ENCODE measurements at places on chromosomes 12 and 14. TPM values are rescaled to one million over a fixed set of nuclear protein-coding genes. Genes with fewer than 3 reads are reported as not detected.

Gene ST8SIA1
- 4.0 TPM for total RNA-seq

Gene HOXC12
- not detected for total RNA-seq

Gene KRT74
- not detected for total RNA-seq

Gene FGD4
- total RNA-seq = 7.1 TPM

Gene SLC5A8
- total RNA-seq = not detected

Gene RNASE13
- total RNA-seq = not detected

Gene PLEKHD1
- not detected for total RNA-seq

Gene MAP1LC3B2
- 0.24 TPM for total RNA-seq

Gene CDKN3
- total RNA-seq = 17.5 TPM

Gene FOXM1
- 4.2 TPM for total RNA-seq

Gene ACSS3
- 10.2 TPM for total RNA-seq

Gene TSPAN9
- total RNA-seq = 22.4 TPM

Gene C12orf56
- total RNA-seq = not detected

Gene BTBD7
- total RNA-seq = 21.5 TPM

Gene RIN3
- total RNA-seq = 6.1 TPM

Gene ANKS1B
- total RNA-seq = 10.9 TPM

Gene ARHGAP9
- not detected for total RNA-seq

Gene RNASE7
- total RNA-seq = not detected

Gene C12orf50
- total RNA-seq = not detected

Gene NGB
- not detected for total RNA-seq

Gene GLIPR1L1
- not detected for total RNA-seq

Gene NEUROD4
- not detected for total RNA-seq

Gene EFS
- total RNA-seq = 8.9 TPM

Gene CCDC196
- total RNA-seq = not detected

Gene PSEN1
- 31.4 TPM for total RNA-seq

Gene SPTB
- total RNA-seq = not detected

Gene CYP46A1
- 0.19 TPM for total RNA-seq

Gene LEMD3
- 17.4 TPM for total RNA-seq

Gene OTX2
- not detected for total RNA-seq

Gene PTCSC3
- total RNA-seq = not detected

Gene P2RX2
- not detected for total RNA-seq

Gene RAB2B
- 11.2 TPM for total RNA-seq

Gene TC2N
- total RNA-seq = 3.6 TPM

Gene PLD4
- total RNA-seq = not detected

Gene CRIP2
- total RNA-seq = 57.6 TPM

Gene ADAMTS20
- total RNA-seq = not detected
